ENCODE measurements at places on chromosomes 3 and 15. TPM values are rescaled to one million over a fixed set of nuclear protein-coding genes. Genes with fewer than 3 reads are reported as not detected.

The MKRN3 gene
- 3.8 TPM for total RNA-seq

The C3orf49 gene
- not detected for total RNA-seq

The KIF7 gene
- 16.2 TPM for total RNA-seq

The DCP1A gene
- 30.0 TPM for total RNA-seq

The NRG4 gene
- total RNA-seq: not detected

The AADACL2 gene
- not detected for total RNA-seq

The NECTIN3 gene
- 40.9 TPM for total RNA-seq

The RIOX2 gene
- total RNA-seq: 22.6 TPM

The CA12 gene
- 1.1 TPM for total RNA-seq

The TMEM212 gene
- total RNA-seq: not detected

The IQCF5 gene
- not detected for total RNA-seq

The ACAN gene
- total RNA-seq: 0.30 TPM

The CHRNA3 gene
- 3.8 TPM for total RNA-seq

The PYGO1 gene
- total RNA-seq: 32.2 TPM

The ZNF660 gene
- 29.8 TPM for total RNA-seq

The PRKCI gene
- total RNA-seq: 33.4 TPM

The TRIM42 gene
- total RNA-seq: not detected

The OIP5 gene
- 25.2 TPM for total RNA-seq

The NPAP1 gene
- 0.30 TPM for total RNA-seq

The USP50 gene
- total RNA-seq: not detected

The ITGA11 gene
- 0.51 TPM for total RNA-seq

The ROPN1 gene
- total RNA-seq: not detected

The PLA2G4E gene
- not detected for total RNA-seq

The GOLGA6A gene
- total RNA-seq: not detected

The ZKSCAN7 gene
- total RNA-seq: 21.0 TPM

The MOBP gene
- not detected for total RNA-seq

The NRROS gene
- total RNA-seq: 0.52 TPM

The CFAP100 gene
- 1.1 TPM for total RNA-seq

The DTX3L gene
- total RNA-seq: 4.9 TPM

The AGBL1 gene
- total RNA-seq: 0.05 TPM

The SV2B gene
- not detected for total RNA-seq

The EFHB gene
- 1.2 TPM for total RNA-seq

The MCF2L2 gene
- 1.5 TPM for total RNA-seq

The BOC gene
- 130 TPM for total RNA-seq

The PLEKHO2 gene
- total RNA-seq: 18.9 TPM

The SLC12A1 gene
- 0.20 TPM for total RNA-seq

The HTR3E gene
- not detected for total RNA-seq

The MPI gene
- total RNA-seq: 42.6 TPM

The ACKR4 gene
- not detected for total RNA-seq

The LNP1 gene
- 6.9 TPM for total RNA-seq

The ALDH1L1 gene
- 0.49 TPM for total RNA-seq

The SNTN gene
- total RNA-seq: not detected

The AHSG gene
- total RNA-seq: not detected

The IMPG2 gene
- total RNA-seq: 0.40 TPM

The CPNE9 gene
- 1.3 TPM for total RNA-seq

The C15orf62 gene
- 0.61 TPM for total RNA-seq

The IL16 gene
- total RNA-seq: 0.05 TPM

The GPR27 gene
- total RNA-seq: 9.4 TPM

The ILDR1 gene
- total RNA-seq: not detected

The RAB43 gene
- total RNA-seq: 11.4 TPM

The DOCK3 gene
- total RNA-seq: 5.0 TPM

The GOLGA8S gene
- 0.33 TPM for total RNA-seq

The SNX33 gene
- total RNA-seq: 22.2 TPM

The SPINK8 gene
- total RNA-seq: not detected

The IL17RB gene
- 3.1 TPM for total RNA-seq

The ARL8B gene
- total RNA-seq: 34.5 TPM

The FILIP1L gene
- total RNA-seq: 9.8 TPM

The DRD3 gene
- not detected for total RNA-seq

The RTP3 gene
- not detected for total RNA-seq

The SLC22A14 gene
- total RNA-seq: not detected
